ENCODE measurements at places on chromosomes 16 and 17.
A peak's percentile ranks its signal among the peaks of the same experiment; 100 is the strongest.

DNA sequence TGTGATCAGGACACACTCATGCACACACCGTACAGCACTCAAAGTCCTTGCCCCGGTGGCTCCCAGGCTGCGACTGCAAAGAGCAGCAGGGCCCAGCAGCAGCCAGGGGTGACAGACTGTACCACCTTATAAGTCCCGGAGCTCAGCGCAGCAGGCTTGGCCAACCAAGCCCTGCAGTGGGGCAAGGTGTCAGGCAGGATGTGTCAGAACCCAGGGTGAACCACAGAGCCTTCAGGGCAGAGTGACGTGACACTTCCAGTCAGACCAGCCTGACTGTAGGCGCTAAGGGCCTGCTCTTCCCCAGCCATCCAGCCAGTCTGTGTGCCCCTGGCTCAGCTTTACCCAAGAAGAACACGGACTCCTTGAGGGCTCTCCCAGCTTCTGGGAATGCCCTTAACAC lies 204.1 kb downstream of the COPRS start:
- no peak for DNase-seq

DNA sequence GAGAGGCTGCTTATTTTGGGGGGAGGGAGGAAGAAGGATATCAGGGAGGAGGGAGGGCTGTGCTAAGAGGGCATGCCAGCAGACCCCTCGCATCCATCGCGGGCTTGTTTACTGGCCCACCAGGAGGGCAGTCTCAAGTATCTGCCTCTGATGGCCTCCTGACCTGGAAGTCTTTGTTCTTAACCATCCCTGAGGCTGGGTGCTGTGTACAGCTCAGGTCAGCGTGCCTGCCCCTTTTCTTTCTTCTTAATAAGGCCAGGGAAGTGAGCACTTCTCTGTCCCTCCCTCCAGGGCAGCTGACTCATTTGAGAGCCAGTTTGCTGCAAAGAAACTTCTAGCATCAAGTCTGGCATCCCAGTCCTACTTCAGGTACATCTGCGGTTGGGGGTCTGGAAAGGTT lies 157.0 kb downstream of the CCDC182 start:
- no peak for DNase-seq

DNA sequence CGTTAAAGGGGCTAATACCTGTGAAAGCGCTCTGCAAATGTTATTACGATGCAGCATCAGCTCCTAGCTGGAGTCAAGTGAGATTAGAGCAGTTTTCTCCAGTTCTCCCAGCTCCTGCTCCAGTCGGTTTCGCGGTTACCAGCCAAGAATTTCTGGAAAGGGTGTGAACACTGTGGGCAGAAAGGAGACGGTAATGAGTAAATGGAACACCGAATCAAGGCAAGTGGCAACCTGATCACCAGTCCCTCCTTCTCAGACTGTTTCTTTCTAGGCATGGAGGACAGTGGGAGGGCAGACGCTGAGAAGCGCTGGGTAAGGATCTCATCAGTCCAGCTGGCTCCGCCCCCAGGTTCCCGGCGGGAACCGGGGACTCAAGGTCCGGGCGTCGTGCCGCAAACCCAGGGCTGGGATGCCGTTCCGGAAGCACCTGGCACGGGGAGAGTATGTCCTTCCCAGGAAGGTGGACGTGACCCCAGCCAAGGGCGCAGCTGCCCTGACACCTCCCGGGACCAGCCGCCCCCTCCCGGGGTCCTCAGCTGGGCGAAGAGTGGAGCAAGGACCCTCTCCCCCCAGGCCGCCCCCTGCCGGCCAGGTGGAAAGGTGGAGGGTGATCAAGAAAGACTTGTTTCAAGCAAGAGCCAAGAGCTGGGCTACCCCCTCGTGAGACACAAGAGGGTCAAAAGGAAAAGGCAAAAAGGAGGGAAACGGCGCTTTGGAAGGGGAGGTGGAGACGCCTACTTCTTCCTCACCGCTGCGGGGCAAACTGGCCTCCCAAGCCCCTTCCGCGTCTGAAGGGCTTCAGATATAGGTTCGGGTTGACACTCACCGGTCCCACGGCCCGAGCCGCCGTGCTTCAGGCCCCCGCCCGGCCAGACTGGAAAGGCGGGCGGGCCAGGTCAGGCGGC lies 481 bp downstream of the MYO19 start:
- no peak for DNase-seq

GRCh38 chr16:66741950-66742808 lies 9.2 kb downstream of the DYNC1LI2 start:
- no peak for DNase-seq

- no peak for DNase-seq
These were observed 1.7 kb downstream of the CCDC154 start for GRCh38 chr16:1442697-1443096.

DNA sequence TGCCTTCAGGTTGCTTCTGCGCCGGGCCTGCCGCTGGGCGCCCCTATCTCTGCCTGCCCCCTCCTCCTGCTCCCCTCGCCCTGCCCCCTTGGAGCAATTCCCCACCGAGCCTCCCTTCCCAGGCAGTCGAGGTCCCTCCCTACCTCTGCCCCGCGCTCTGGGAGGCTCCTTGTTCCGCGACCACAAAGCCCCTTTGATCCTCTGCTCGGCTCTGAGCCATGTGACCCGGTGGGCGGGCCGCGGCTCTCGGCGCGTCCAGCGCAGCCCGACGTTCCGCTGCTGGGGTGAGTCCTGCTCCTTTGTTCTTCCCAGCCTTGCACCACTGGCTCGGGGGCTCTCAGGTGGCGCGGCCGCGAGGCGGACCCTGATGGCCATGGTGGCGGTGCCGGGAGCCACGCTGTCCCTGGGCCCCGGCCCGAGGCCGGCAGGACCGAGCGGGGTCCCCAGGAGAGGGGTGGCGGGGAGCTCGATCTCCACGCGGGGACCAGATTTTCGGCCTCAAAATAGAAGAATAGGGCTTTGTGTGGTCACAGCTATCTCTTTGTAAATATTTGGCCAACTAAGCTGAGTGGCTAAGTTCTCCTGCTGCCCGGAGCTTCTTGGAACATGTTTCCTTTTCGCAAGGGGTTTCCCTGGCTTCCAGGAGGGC lies 310.6 kb downstream of the SEC14L1 start:
- DNase-seq: no peak

DNA sequence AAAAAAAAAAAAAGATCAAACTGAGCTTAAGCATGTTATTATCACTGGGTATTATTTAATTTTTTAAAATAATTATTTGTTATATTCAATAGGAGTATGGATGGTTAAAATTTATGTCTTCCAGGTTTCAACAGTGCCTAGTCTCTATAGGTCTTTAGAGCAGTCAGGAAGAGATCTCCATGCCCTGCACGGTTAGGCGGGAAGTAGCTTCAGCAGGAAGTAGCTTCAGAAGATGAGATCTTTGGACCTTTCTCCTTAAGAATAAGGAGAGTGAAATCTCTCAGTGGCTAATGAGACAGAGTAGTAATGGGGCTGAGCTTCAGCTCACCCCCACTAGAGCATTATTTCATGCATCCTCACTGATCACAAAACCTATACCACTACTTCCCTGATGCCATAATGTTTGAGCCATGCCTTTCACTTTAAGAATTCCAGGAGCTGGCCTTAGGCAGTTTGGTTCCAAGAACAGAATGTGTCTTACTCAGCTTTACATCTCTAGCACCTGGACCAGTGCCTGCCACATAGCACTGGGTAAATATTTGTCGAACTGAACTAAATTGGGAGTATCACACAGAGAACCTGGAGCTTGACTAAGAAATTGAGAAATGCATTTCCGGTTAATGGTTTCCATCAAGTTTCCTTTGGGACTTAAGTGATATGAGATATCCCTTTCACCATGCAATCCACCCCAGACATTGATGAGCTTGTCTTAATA lies 43.5 kb downstream of the SCPEP1 start:
- DNase-seq: no peak

GRCh38 chr17:77785312-77785905 lies 173.1 kb upstream of the TNRC6C start:
- DNase-seq: no peak

DNA sequence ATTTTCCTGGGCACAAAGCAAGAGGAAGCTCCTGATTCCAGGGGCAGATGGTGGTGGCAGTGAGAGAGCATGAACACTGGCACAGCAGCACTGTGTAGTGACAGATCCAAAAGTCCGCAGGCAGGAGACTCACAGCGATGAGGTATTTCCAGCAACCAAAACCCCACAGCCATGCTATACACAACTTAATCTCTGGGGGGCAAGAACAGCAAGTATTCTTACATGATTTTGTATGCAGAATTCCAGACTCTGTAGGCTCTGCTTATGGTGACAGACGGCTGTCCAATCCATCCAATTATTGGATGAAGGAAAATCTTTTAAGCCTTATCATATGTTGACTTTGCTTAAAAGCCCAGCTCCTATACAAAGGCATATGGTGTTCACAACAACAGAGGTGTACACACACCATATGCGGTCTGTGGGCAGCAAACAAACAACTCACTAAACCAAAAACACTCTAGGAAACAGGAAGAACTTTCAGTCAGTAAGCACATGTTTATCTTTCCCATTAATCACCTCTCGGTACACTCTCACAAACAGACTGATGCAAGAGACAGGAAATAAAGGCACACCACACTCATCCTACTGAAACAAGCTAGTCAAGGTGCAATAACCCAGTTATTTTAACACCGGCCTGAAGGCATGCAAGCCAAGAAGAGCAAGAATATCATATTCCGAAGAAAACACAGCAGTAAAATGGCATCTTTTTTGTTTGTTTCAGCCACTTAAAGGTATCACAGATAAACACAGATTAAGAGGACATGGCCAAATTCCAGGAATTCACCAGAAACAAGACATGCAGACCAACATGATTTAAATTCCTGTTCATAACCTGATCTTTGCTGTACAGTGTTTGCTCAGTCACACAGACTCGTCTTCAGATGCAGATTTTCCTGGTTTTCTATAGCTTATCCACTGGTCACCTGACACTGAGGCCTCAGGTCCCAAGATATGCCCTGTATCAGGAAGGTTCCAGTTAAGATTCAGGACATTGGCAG lies 47.8 kb downstream of the ERN1 start:
- no peak for DNase-seq

DNA sequence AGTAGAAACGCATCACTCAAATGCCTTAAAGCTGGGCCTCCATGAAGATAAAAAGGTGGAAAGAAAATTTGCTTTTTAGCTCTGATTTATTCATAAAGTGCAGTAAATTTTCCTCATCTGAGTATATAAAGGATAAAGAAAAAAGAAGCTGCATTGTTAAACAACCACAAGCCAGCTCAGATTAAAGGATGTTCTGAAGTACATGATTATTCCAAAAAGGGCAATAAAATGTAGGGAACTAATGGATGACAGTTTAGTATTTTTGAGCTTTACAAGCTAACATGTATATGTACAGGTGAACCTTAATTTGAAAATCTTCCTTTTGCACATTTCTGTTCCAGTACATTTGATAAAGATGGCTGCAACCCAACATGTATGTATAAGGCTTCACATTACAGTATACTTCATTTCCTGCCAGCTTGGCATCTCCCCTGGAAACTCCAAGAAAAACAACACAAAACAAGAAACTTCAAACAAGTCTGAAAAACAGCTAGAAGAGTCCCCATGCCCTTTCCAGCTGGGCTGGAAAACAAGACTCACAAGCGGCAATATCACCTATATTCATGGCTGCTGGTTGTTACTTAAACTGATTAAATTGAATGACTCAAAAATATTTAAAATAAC lies 225.7 kb downstream of the CEP112 start:
- no peak for DNase-seq

DNA sequence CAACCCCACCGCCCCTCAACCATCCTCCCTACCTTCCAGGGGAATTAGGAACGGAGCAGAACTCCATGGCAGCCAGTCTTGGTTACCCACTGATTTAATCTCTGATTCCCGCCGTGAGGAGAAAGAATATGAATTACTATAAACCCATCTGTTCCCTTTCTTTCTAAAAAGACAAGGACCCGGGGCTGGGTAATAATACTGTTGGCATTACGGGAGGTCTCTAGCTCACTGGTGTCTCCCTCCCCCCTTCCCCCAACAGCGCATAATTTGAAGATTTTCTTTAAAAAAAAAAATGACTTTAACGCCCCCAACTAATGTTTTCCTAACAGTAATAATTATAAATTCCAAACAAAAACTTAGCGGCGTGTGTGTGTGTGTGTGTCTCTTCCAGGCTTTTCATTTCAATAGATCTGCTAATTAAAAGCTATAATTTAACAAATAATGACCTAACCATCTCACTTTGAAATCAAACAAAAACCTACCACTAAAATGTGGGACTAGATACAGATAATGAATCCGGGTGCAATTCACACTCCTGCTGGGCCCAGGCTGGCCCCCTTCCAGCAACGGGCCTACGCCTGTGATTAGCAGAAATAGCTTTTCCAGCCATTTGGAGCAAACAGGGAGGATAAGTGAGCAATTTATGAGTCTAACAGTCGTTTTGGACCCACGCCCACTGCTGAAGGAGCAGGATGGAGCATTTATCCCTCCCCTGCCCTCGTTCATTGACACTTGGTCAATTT lies 18.2 kb upstream of the BHLHA9 start:
- peak; percentile 55 for DNase-seq

GRCh38 chr17:47806913-47807255 lies 14.7 kb downstream of the OSBPL7 start:
- DNase-seq: no peak

GRCh38 chr17:81984773-81985410 lies 7.5 kb downstream of the ASPSCR1 start:
- no peak for DNase-seq

DNA sequence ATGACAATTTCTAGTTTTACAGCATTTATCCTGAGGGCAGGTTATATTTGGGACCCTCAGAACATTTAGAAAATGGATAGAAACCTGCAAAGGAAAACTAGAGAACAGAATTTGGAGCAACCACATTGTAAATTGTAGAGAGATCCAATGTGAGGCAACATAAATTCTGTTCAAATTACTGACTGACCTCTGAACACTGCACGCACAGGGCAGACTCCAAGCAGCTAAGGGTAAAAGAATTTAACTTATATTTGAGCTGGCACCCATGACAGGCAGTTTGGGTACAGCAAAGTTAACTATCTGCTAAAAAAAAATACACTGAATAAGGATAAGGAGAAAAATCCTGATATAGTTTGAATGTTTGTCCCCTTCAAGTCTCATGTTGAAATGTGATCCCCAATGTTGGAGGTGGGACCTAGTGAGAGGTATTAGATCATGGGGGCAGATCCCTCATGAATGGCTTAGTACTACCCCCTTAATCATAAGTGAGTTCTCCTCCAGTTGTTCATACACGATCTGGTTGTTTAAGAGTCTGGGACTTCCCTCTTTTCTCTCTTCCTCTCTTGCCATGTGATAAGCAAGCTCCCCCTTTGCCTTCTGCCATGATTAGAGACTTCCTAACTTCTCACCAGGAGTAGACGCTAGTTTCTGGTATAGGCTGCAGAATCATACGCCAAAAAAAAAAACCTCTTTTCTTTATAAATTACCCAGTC lies 75.7 kb downstream of the FBXL20 start:
- no peak for DNase-seq

DNA sequence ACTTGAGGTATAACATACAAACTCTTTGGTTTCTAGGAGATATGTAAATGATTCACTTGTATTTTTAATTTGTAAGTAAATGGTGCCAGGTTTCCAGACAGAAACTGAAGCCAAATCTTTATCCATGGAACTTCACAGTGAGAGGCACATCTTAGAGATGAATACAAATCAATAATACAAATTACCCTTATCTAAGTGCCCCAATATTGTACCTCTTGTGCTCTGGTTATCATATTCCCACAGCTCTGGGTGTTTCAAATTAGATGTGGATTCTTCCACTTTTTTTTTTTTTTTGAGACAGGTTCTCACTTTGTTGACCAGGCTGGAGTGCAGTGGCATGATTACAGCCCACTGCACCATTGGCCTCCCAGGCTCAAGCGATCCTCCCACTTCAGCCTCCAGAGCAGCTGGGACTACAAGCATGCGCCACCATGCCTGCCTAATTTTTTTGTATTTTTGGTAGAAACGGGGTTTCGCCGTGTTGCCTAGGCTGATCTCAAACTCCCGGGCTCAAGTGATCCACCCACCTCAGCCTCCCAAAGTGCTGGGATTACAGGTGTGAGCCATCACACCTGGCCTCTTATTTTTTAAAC lies 38.0 kb upstream of the DHX40 start:
- DNase-seq: no peak
